ENCODE measurements at places on chromosomes 12 and 14.
A peak's percentile ranks its signal among the peaks of the same experiment; 100 is the strongest.

- DNase-seq: no peak
These were observed 12.2 kb downstream of the CHURC1 start for GRCh38 chr14:64926398-64926995.

DNA sequence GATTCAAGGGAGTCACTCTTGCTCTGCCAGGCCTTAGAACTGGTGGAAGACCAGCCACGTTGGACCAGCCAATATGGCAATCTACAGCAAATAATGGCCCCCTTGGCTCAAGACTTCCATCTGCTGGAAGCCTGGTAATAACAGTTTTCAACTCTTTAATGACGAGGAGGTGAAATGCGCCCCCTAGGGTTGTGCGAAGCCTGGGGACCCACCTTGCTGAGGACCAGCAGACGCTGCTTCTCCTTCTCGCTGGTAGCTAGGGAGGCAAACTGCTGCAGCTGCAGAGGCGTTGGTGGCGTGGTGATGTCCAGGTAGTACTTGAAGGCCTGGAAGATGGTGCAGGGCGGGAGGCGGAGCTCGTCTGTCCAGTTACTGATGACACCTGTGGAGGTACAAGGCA is 41.5 kb upstream of the FBXO21 start:
- peak; percentile 3 for DNase-seq

DNA sequence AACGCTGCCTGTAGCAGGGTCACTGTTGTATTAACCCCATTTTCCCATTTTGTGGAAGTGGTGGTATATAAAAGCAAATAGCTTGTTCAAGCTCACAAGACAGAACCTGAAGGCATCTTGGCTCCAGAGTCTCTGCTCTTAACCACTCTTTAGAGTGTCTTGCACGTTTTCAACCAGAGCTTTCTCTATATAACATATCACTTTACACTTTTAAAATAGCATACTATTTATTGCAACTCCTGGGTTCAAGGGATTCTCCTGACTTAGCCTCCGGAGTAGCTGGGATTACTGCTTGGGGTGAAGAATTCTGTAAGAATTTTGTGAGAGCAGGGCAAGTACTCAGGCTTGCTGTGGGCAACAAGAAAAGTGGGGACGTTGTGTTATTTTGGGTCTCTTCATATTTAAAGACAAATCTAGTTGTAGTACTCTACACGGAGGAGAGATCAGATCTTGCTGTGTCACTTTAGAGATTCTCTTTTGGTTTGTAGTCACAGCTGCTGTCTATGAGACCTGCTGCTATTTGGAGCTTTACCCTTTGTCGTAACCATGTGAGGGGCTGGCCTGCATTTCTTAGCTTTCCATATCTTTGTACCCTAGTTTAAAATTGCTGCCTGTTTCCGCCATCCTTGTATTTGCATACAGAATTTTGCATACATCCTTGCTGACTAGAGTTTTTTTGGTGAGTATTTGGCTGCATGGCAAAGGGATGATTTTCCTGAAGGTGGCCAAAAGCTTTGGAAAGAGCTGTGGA is 40.7 kb downstream of the WDR20 start:
- DNase-seq: no peak

DNA sequence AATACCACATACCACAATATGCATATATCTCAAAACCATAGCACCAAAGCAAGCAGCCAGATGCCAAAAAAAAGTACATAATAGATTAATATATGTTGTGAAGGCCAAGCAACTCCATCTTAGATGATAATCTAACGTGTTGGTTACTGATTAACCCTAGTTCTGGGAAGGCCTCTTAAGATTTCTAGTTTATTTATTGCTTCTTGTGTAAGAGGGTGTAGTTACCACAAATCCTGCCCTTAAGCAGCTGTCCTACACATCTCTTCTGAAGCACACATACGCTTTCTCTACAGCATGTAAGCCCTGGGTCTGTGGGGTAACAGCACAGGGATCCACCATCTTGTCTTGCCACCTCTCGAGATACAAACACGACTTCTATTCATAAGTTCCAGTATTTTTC is 236.8 kb upstream of the AVPR1A start:
- DNase-seq: no peak

DNA sequence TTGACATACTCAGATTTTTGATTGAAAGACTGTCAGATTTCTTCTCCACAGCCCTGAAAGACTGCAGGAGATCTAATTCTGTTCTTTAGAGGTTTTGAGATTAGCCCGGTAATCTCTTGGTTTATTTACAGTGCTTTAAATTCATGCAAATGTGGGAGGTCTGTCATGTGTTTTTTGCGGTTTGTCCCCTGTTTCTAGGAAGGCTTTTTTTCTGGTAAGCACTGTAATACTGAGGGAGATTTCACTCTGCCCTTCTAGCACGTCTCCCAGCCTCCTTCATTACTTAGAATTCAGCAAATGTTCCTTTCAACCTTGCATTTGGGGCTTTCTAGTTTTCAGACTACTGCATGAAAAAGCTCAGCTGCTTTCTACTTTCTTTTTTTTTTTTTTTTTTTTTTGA is 31.1 kb downstream of the GPHN start:
- no peak for DNase-seq

- no peak for DNase-seq
These were observed 159.4 kb downstream of the SLC5A8 start for GRCh38 chr12:101050631-101051030.

GRCh38 chr12:92300777-92301176 is 155.1 kb upstream of the BTG1 start:
- DNase-seq: no peak

DNA sequence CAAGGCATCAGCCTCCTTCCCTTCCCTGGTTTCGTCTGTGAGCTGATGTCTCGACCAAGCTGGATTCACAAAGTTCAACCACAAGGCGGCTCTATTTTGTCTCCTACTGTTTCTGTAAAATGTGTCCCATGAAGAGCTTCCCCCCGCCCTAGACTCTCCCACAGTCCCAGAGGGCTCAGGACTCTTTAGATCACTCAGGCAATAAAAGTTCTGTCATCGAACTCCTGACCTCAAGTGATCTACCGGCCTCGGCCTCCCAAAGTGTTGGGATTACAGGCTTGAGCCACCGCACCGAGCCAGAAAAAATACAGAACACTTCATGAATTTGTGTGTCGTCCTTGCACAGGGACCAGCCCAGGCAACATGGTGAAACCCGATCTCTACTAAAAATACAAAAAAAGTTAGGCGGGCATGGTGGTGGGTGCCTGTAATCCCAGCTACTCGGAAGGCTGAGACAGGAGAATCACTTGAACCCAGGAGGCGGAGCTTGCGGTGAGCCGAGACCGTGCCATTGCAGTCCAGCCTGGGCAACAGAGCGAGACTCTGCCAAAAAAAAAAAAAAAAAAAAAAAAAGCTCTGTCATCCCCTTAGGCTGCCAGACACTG is 149.4 kb downstream of the BCL11B start:
- no peak for DNase-seq

Data from KBM-7 (cell line).